ENCODE measurements at places on chromosomes 6 and 20.

GRCh38 chr6:683742-684440 is 9.0 kb downstream of the EXOC2 start:
- DNase-seq, result no peak

DNA sequence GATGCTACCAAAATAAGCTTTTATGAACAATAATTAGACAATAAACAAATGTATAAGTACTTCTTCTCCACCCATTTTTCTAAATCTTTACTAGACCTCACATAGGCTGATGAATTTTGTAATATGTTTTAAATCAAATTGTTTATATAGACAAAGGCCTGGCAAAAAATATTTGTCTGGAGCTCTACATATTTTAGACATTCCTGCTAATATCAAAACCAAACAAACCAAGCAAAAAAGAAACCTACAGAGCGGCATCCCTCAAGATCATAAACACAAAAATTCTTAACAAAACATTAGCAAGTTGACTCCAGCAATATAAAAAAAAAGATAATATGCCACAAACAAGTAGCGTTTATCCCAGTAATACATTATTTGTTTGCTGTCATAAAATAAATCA is 87.2 kb downstream of the ADAT2 start:
- no peak for DNase-seq

- DNase-seq, result no peak
Measured at GRCh38 chr6:87826424-87826823, 124.4 kb upstream of the AKIRIN2 start.

- no peak for DNase-seq
Measured at GRCh38 chr6:78831492-78831891, 35.9 kb upstream of the IRAK1BP1 start.

GRCh38 chr6:95280686-95281273 is 296.6 kb upstream of the MANEA start:
- no peak for DNase-seq

DNA sequence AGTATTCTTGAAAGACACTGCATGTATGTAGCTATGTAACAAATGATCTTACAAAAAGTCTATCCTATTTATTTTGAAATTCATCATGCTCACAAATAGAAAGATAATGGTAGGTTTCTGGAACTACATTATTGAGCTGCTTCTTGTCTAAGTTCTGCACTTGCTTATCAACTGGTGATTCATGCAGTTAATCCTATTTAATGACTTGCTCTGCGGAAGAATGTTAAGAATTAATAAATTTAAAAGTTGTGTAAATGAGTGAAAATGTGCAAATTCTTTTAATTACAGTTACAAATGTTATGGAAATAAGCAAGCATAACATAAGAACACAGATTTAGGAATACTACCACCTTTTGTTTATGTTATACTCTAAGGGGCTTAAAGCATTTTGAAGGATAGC is 67.1 kb upstream of the MCM9 start:
- no peak for DNase-seq

DNA sequence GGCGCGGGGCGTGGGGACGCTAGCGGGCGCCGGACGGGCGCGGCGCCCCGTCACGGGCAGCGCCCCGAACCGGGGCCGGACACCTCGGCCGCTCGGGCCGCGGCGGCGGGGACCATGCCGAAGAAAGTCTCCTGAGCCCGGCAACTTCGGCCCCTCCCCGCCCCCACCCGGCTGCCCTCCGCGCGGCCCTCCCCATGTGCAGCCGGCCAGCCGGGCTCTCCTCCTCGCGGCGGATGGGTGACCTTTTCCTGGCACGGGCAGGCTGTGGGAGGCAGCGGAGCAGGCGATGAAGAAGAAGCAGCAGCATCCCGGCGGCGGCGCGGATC is 278 bp downstream of the UST start:
- DNase-seq, result no peak

- no peak for DNase-seq
Measured at GRCh38 chr6:152948150-152948768, 34.6 kb downstream of the FBXO5 start.

DNA sequence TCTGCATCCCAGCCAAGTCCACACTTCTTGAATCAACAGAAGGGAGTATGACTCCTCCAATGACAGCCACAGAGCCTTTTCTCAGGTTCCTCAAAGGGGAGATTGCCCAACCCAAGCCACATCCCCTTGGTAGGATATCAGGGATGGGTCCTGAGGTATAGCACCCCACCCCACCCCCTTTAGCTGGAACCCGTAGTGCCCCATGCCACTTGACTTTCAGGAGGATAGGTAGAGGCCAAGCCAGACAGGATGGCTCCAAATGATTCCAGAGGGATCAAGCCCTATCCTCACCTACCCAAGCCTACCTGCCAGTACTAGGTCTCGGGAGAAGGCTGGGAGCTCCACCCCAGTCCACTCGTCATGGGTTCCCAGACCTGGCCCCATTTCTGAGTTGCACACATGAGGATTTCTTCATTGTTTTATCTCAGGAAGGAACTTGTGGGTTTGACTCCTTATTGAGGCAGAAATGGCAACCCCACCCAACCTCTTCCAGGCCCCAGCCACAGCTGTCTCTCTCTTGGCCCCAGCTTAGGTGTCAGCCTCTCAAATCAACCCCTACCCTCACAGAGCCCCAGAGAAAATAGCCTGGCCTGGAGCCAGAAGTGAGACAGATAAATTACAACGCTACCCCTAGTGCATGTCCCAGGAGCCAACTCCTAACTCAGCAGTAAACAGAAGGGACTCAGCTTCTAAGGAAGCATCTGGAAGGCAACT is 3.6 kb downstream of the CCND3 start:
- no peak for DNase-seq

- DNase-seq, result no peak
Measured at GRCh38 chr6:128491100-128491581, 29.3 kb downstream of the PTPRK start.

DNA sequence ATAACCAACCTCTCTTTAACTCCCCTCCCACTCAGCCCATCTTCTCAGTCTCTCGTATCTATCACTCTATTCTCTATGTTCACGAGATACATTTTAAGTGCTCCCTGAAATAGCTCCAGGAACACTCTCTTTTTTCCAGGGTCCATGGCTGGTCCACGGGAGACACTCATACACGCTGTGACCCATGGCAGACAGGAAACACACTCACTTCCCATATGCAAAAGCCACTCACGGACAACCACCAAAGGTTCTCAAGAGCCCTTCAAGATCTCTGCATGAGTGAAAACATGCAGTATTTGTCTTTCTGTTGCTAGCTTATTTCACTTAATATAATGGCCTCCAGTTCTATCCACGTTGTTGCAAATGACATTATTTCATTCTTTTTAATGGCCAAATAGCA is 71.4 kb upstream of the PCSK2 start:
- no peak for DNase-seq

DNA sequence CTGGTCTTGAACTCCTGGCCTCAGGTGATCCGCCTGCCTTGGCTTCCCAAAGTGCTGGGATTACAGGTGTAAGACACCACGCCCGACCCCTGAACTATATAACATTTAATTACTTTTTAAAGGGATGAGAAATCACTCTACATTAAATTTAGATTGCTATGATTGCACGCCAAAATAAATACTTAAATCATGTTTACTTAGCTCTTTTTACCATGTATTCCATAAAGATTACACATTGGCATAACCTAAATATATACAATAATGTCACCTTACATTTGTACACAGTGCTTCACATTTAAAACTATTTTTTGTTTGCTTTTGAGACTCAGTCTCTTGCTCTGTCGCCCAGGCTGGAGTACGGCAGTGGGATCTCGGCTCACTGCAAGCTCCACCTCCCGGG is 86.4 kb downstream of the IRAK1BP1 start:
- no peak for DNase-seq

DNA sequence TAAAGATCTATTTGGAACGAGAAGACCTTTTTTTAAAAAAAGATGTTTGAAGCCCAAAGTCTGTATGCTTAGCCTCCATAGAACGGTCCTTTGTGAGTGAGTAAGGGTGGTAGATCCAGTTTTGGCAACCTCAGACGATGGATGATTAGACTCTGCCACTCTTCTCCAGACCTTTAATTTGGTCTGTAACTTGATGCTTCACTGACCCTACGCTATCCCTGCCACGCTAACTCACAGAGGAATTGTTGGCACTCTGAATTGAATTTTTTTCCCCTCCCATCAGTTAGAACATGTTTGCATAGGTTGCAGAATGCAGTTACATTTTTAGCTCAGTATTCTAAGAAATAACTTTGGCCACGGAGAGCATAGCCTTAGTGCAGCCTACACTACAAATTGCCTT is 15.8 kb upstream of the DEK start:
- no peak for DNase-seq

DNA sequence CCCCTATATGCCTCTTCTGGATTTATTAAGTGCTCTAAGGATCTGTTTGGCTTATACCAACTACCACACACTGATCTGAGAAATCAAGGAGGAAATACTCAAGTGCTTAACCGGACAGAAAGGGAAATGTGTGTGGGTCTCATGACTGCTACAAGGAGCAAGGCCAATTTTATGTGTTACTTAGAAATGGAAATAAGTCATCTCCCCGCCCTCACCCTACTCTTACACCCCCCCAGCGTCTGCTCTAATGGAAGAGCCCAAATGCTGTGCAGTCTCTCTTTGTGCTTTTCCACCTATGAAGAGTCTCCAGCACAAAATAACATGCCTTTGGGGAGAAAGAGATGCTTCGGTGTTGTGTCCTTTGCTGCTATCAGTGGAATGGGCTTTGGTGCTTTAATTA is 428.8 kb upstream of the ARID1B start:
- DNase-seq, result no peak

- DNase-seq, result no peak
Measured at GRCh38 chr6:138607478-138608433, 108.5 kb upstream of the NHSL1 start.

GRCh38 chr6:21538186-21538798 is 55.3 kb upstream of the SOX4 start:
- no peak for DNase-seq

GRCh38 chr20:19041787-19042186 is 170.7 kb upstream of the SLC24A3 start:
- no peak for DNase-seq

GRCh38 chr6:34553750-34554149 is 2.4 kb downstream of the SPDEF start:
- DNase-seq, result no peak

DNA sequence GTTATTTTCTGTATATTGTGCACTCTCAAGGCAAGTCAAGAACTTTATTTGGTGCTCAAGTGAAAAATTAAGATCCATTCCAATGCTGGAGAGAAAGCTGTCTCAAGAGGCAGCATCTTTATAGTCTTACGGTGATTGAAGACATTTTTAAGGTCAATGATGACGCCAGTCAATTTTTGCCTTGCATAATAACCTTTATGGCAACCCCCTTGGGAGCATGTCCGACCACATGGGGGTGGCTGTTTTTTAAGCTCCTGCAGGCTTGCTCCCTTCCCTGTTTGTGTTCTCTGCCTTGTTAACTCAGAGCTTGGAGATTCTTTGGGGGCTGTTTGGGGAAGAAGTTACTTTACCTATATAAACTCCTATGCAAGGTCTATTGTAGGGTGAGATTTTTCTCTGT is 109.6 kb upstream of the FERMT1 start:
- DNase-seq, result no peak

GRCh38 chr6:62707156-62707555 is 421.1 kb upstream of the KHDRBS2 start:
- no peak for DNase-seq

- no peak for DNase-seq
Measured at GRCh38 chr6:92550501-92550900, 868.9 kb downstream of the EPHA7 start.

- no peak for DNase-seq
Measured at GRCh38 chr20:23140991-23141390, 54.9 kb upstream of the CD93 start.

- no peak for DNase-seq
Measured at GRCh38 chr20:53163486-53163885, 191.3 kb downstream of the TSHZ2 start.

- DNase-seq, result no peak
Measured at GRCh38 chr20:56427797-56428196, 15.7 kb downstream of the CASS4 start.
